GOT3 (cell line): ENCODE measurements at places on chromosomes 3 and 15.

DNA sequence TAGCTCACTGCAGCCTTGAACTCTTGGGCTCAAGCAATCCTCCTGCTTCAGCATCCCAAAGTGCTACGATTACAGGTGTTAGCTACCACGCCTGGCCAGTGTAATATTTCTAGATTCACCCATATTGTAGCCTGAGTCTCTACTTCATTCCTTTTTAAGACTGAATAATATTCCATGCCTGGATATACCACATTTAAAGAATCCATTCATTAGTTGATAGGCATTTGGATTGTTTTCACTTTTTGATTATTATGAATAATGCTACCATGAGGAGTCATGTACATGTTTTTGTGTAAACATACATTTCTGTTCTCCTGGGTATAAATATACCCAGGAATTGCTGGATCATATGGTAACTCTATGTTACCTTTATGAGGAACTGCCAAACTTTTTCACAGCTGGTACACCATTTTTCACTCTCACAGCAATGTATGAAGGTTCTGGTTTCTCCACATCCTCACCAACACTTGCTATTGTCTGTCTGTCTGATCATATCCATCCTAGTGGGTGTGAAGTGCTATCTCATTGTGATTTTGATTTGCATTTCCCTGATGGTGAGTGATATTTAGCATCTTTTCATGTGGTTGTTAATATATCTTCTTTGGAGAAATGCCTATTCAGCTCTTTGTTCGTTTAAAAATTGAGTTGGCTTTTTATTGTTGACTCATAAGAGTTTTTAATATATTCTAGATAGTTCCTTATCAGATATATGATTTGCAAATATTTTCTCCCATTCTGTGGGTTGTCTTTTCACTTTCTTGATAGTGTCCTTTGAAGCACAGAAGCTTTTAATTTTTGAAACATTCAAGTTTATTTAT, 32.6 kb downstream of the EEFSEC start:
- DNase-seq = no peak

- no peak for DNase-seq
Observed at GRCh38 chr3:171347301-171348039, 112.7 kb downstream of the TNIK start.

- DNase-seq = no peak
Observed at GRCh38 chr3:117059956-117060270, 350.3 kb downstream of the TUSC7 start.

GRCh38 chr3:10088256-10088655, 19.8 kb downstream of the FANCD2OS start:
- no peak for DNase-seq

DNA sequence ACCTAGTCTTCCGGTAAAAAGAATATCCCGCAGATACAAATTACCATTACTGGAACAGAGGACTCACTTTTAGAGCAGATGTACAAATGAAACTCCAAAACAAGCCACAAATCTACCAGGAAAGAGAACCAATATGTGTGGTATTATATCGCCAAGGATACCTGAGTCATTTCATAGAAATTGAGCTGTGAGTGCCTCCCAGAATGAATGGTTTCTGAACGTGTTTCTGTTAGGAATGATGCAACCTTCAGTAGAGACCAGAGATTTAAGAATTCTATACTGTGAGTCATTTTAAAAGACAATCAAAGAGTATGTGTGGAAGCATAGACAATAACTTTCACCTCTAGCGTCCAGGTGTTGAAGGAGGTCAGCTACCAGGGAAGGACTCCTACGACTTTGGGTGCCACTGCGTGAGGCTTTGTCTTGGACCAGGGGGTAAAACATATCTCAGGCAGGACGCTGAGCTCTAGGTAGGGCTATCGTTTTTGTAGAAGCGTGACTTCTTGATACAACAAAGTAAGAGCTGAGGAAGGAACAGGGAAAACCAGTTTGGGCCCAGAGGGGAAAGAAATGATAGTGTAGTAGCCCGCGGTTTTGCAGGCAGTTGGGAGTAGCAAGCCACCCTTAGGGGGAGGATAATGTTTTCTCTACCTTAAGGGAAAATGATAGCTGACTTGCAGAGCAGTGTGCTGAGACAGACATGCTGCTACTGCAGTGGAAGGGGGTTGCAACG, 210.4 kb downstream of the TP63 start:
- DNase-seq = no peak

DNA sequence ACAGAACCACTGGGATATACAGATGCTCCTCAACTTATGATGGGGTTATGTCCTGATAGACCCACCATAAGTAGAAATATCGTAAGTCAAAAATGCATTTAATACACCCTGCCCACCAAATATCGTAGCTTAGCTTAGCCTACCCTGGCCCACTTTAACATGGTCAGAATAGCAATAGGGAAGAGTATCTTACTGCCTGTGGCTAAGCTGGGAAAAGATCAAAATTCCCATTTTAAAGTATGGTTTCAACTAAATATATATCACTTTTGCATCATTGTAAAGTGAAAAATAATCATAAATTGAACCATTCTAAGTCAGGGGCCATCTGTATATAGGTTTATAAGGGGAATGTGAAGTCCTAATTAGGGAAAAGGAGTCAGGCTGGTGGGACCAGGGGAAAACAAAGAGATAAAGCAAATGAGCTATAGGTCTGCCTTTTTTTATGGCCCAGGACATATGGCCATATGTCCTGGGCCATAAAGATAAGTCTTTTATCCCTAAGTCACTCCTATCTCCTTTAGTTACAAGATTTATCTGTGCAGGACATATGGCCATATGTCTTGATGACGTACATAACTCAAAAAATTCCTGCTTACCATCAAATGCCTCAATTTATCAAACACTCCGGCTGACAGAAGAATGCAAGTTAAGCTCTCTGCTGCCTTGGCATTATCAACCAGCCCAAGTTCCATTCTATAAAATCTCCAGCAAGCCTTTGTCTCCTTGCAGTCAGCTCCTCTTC, 11.2 kb downstream of the RTP3 start:
- no peak for DNase-seq

DNA sequence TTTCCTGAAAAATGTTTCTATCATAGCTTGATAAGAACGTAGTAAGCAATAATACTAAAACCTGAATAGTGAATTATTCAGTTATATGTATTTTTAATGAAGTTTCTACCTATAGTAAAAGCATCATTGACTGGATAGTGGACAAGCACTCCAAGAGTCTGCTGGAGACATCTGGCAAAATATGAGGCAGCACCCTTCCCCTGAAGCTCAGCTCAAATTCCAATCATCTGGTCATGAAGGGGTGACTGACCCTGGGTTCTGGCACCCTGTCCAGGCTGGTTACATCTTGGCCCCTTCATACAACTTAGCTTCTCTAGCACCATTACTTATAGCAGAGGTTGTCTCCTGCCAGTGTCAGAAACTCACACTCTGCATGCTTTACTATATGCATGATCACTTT, 455.4 kb downstream of the RAP2B start:
- DNase-seq = no peak

- DNase-seq = no peak
Observed at GRCh38 chr3:163159306-163159705, 1662.7 kb downstream of the OTOL1 start.

DNA sequence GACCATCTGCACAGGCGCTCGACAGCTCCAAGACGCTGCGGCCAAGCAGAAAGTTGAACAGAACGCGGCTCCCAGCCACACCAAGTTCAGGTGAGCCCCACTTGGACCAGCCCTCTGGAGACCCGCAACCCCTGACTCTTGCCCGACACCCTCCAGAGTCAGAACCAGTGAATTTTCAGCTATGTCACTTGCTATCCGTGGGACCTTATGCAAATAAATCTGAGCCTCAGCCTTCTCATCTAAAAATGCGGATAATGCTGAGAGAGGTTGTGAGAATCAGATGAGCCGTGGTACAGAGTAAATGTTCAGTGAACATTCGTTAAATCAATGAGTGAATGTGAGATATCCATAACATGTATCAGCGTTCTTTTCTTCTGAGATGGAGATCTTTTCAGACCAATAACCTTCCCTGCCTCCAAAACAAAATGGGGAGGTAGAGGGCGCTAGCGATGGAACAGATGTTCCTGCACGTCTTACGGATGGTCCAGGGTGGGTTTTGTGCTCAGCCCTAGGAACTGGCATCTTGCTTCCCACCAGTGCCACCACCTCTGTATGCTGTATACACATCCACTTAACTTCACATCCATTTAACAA, 524 bp downstream of the MRPS11 start:
- DNase-seq = no peak

DNA sequence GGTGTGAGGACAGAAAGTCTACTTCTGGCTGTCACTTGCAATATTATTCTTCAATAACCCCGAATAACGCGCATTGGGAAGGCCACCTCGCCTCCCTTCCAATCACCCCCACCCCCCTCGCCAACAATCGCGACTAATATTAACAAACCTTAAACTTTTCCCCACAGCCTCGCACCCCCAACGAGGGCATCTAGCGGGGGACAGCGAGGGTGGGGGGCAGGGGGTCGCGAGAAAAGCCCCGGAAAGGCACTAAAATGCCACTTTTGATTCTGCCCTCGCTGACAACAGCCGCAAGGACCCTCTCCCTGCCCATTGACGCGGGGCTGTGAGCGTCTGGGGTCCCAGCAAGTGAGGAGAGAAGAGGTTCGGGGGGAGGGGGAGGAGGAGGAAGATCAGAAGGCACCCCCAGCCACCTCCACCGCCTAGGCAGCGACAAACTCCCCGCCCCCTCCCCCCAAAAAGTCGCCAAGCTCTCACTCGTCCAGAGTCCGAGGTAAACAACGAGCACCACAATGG, 868 bp downstream of the SATB1 start:
- DNase-seq = no peak

DNA sequence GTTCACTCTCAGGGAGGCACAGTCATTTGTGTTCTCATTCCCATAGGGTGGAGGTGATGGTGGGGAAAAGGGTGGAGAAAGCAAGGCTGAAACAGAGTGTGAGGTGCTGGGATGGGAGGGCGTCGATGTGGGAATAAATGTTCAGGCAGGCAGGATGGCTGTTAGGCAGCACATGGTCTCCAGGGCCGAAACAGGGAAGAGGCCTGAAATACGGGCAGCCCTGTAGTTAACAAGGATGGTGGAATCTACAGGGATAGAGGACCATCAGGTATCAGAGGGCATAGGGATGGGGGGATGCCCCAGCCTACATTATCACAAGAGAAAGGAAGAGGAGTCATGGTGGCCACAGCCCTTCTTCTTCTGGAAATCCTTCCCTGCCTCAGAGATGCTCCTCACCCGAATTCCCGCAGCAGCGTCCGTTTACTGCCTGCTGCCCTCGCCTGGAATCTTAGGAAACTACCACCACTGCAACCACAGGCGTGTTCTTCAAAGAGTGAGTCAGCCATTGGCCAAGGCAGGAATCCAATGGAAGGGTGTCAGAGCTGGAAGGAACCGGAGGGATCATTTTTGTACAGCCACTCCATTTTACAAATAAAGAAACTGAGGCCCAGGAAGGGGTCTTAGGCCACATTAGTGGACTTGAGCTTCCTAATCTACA, 49.7 kb upstream of the POMGNT2 start:
- peak; percentile 63 for DNase-seq

GRCh38 chr15:35934383-35935049, 388.6 kb upstream of the DPH6 start:
- no peak for DNase-seq

DNA sequence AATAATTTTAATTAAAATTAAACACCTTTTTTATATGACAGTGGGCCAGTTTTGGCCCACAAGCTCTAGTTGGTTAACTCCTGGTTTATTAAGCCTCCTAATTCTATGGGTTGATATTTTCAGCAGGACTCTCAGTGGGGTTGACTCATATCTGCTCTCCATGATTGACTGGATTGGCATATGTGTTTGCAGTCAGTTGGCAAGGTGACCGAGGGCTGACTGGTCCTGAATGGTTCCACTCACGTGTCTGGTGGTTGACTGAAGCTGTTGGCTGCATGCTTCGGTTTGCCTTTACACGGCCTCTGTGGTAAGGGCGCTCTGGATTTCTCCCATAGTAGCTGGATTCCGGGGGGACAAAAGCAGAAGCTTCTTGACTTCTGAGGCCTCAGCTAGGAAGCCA, 65.3 kb upstream of the ZNF280D start:
- no peak for DNase-seq

DNA sequence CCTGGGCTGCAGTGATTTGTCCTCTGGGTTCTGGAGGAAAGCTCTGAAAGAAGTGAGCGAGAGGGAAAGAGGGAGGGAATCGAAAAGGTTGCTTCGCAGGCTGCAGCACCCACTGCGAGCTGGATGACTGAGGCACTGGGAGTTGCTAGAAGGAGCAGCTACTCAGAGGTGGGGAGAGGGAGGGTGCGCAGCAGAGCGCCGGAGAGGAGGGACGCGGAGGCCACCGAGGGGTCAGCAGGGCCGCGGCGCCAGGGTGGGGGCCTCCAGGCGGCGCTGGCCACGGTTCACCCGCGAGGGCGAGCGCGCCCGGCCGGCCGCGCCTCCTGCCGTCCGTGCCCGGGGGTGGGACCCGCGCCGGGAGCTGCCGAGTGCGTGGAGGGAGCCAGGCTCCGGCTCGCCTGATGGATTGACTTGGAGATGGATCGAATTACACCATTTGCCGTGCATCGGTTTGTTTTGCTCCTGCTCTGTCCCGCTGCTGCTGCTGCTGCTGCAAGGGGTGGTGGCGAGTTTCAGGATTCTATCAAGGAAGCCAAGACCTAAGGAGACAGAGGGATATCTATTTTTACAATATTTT, at the start of gene SEMA6D:
Gene SEMA6D (plus strand): TSS at position 470 of the 577 bp plus-strand sequence. CDS start 42,294 bp downstream, outside the sequence.
- peak; percentile 33 for DNase-seq

DNA sequence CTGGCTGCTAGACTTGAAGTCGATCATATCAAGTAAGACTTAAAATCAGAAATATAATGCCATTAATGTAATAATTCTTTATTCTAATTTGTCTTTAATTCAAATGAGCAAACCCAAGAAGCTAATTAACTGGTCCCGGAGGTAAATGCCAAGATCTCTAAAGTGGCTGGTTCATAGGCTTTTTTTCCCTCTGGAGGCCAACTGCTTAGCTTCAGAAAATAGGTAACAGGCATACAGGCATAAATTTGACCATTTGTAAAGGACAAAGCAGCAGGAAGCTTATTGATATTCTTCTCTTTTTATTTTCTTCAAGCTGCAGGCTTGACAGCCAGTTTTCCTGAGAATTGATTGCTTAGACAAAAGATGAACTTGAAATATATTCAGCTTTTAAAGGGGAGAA, 158.6 kb upstream of the RAP2B start:
- no peak for DNase-seq

- no peak for DNase-seq
Observed at GRCh38 chr3:112233083-112233482, 60.9 kb downstream of the SLC9C1 start.

DNA sequence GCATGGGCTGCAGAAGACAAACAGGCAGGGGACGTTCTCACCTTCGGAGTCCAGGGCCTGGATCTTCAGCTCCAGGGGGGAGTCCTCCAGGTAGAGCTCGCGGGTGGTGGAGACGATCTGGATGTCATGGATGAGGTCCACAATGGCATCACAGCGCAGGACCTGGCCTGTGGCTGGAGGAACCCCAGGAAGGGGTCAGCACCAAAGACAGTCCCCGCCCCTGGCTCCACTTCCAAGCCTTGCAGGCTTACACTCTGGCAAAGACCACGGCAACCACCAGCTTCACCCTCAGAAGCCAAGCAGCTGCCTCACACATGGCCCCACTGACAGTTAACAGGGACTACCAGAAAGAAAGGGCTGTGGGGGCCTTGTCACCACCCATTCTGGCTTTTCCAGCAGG, 22.8 kb downstream of the NUP210 start:
- DNase-seq = no peak

GRCh38 chr3:189519458-189519857, 111.7 kb upstream of the TP63 start:
- no peak for DNase-seq
